ENCODE measurements at places on chromosomes 5 and 9.

DNA sequence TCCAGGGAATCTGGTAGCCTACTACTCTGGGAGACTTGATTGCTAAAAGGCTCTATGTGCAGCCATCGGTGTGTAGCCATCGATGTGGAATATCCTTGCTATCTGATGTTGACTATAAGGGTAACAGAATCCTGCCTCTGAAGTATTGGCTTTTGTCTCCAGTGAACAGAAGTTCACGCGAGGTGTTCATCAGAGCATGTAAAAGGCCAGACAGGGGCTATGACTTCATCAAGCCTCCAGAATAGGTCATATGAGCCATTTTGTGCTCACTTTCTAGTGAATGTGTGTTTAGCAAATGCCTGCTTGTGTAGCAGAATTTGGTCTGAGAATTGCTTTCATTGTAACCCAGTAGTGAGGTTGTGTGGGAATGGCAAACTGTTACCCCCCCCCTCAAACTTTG is 66.8 kb upstream of the RAD23B start:
- DNase-seq = no peak

DNA sequence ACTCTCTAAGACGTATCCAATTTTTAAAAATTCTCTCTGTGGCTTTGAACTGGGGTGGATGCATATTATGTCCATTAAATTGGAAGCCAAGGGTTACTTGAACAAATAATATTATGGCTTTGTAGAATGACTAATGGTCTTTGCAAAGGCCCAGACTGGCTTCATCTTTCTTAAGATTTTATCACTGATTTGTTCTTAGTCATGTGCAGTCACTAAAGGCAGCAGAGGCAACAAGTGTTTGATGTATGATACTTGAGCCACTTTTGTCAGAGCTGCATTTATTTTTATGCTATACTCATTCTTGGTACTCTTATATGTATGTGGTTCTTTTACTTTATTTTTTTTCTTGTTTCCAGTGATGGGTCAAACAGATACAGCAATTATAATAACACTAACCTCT is 152.2 kb downstream of the NR2F1-AS1 start:
- DNase-seq = no peak

- no peak for DNase-seq
These were observed 783.3 kb upstream of the CDH9 start for GRCh38 chr5:27821681-27822080.

DNA sequence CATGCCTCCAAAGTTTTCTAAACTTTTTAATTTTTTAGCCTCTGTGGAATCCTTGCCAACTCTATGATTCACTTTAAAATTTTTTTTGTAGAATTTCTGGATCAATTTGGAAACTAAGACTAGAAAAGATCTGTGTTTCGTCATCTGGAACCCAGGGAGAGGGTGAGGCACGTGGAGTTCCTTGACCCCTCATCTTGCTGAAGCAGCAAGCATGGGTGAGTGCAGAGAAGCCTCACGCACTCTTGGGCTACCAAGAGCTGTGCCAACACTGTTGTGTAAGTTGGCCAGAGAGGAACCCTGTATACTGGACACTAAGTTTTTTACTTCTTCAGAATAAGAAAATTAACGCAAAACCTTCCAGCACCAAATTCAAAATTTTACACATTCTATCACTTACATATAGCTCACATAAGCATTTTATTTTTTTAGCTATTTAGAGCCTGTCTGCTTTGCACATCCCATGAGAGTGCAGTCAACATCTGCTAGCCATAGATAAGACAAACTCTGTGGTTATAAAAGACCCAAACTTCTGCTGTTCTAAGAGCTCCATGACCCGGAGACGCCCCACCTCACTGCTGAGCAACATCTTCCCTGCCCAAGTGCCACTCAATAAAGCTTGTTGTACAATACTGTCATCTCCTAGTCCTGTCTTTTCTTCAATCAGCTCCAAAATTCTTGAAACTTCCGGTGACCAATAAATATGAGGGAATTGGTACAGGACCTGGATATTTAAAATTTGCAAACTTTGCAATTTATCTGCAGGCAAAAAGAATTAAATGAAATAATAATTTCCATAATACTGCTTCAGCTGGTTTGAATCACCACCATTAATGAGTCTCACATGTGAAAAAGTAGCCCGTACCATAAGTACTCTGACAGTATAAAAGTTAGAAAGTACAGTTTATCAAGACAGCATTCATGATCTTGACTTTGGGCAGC is 69.7 kb upstream of the ADCY2 start:
- no peak for DNase-seq

- no peak for DNase-seq
These were observed 205.8 kb upstream of the IER5L start for GRCh38 chr9:129383561-129384490.

DNA sequence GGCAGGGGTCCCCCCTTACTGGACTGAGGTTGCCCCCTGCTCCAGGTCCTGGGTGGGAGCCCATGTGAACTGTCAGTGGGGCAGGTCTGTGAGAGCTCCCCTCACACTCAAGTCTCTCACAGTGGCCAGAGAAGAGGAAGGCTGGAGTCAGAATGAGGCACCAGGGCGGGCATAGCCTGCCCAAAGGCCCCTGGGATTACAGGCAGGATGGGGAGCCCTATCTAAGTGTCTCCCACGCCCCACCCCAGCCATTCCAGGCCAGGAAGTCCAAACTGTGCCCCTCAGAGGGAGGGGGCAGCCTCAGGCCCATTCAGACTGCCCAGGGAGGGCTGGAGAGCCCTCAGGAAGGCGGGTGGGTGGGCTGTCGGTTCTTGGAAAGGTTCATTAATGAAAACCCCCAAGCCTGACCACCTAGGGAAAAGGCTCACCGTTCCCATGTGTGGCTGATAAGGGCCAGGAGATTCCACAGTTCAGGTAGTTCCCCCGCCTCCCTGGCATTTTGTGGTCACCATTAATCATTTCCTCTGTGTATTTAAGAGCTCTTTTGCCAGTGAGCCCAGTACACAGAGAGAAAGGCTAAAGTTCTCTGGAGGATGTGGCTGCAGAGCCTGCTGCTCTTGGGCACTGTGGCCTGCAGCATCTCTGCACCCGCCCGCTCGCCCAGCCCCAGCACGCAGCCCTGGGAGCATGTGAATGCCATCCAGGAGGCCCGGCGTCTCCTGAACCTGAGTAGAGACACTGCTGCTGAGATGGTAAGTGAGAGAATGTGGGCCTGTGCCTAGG is at the start of gene CSF2:
TSS of gene CSF2 (plus strand) at position 559 of the 783 bp plus-strand sequence. CDS start at position 594, 35 bp downstream.
- DNase-seq = no peak

- DNase-seq = no peak
These were observed 1104.7 kb downstream of the EFNA5 start for GRCh38 chr5:106566031-106566430.

- DNase-seq = no peak
These were observed 2.7 kb downstream of the RELL2 start for GRCh38 chr5:141639357-141640050.

GRCh38 chr5:67081261-67081660 is 115.3 kb downstream of the CD180 start:
- DNase-seq = no peak

DNA sequence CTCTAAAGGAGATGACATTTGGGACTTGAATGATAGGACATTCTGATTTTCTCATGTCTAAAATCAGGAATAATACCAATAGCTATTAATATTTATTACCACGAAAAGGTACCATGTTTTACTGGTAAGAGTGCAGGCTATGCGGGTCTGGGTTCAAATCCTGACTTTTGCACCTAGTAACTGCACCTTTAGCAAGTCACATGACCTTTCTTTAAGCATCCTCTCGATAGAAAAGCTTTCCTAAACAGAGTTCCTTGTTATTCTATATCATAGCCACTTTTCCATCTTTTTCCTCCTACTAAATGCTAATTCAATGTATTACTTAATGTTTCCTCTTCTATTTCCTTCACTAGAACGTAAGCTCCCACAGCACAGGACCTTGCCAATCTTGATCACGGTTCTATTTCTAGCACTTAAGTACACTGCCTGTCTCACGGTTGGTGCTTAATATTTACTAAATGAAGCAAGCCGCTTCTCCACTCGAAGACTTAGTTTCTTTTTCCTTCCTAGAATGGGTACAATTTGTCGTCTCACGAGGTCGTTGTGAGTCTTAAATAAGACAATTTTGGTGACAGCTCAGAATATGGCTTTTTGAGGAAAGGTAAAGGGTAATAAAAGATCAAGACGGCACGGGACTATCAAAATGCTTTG is 816 bp downstream of the RBM18 start:
- no peak for DNase-seq

- DNase-seq = no peak
These were observed 12.9 kb downstream of the NOL6 start for GRCh38 chr9:33460854-33461253.

DNA sequence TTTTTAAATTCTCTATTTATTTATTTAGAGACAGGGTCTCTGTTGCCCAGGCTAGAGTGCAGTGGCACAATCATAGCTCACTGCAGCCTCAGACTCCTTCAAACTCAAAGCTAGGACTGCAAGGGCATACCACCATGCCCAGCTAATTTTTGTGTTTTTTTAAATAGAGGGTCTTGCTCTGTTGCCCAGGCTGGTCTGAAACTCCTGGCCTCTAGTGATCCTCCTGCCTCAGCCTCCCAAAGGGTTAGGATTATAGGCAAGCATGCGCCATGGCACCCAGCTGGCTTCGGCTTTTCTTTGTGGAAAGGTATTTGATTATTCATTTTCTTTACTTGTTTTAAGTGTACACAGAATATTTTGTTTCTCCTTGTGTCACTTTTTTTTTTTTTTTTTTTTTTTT is 5.2 kb downstream of the ZNF346 start:
- DNase-seq = no peak

GRCh38 chr5:139646912-139647505 is 1.1 kb upstream of the CXXC5 start:
- no peak for DNase-seq

DNA sequence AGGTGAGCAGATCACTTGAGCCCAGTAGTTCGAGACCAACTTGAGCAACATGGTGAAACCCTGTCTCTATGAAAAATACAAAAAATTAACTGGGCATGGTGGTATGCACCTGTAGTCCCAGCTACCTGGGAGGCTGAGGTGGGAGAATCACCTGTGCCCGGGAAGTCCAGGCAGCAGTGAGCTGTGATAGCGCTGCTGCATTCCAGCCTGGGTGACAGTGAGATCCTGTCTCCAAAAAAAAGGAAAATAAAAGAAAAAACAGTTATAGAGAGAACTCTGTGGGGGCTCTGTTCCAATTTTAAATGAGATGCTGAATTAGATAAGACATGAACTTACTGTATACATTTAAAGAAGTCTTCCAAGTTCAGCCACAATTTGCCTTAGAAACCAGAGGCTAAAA is 44.2 kb downstream of the SLC38A9 start:
- DNase-seq = no peak

GRCh38 chr9:10700915-10701314 is 88.1 kb upstream of the PTPRD start:
- no peak for DNase-seq

DNA sequence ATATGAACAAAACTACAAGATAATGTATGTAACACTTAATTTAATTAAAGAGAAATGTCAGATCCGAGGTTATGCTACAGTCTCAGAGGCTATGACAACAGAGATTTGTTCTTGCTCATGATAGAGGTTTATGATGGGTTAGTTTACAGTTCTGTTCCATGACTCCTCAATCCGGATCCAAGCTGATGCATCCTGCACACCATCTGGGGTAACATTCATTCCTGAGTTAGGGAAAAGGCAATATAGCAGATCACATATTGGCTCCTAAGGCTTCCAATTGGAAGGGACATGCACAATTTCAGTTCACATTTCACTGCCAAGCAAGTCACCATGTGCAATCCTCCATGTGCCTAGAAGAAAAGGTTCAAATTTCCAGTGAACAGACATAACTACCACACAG is 40.4 kb downstream of the ABLIM3 start:
- DNase-seq = no peak

DNA sequence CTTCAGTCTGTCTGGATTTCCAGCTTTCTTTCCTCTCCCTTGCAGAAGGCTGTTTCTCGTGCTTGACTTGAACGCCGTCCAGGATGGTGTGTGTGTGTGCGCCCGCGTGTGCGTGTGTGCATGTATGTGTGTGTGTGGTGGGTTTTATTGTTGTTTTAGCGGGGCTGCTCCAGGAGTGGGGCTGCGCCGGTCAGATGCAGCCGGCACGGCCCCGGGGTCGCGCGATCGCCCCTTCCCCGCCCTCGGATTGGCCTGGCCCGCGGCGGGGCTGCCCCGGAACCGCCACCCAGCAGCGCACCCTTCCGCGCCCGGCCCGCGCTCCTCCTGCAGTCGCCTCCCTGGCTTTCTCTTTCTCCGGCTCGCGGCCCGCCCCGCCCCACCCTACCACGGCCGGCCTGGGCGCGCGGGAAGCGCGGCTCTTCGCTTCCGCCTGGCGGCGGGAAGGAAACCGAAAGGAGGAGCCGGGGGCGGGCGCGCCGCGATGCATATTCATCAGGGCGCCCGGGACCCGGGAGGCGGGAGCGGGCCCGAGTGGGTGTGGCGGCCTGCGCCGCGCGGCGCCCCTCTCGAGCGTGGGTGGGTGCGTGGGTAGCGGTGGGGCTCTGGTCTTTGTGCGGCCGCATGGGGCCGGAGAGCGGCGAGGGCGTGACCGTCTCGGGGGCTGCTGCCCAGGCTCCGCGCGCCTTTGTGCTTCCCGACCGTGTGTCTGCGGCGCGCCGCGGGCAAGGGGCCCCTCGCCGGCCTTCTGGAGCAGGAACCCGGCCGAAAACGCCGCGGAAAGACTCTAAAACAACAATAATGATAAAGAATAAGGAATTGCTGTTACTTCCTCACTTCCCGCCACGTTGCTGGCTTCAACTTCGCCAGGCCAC is 8.5 kb upstream of the NFIB start:
- peak; percentile 90 for DNase-seq

DNA sequence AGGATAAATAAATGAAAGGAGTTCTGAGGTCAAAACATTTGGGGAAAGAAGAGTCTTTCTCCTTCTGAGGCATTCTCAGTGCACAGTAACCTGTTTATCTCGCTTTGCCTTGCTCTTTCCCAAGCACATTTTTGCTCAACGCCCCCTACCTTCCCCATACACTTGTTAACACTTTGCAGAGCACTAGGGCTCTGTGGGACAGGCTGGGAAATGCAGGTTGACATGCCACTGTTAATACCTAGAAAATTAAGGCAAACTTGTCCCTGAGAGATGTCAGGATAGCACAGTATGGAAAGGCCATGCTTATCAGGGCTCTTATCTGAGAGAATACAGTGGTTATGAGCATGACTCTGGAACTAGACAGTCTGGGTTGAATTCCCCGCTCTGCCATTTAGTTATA is 152.0 kb downstream of the DOCK8 start:
- DNase-seq = no peak

DNA sequence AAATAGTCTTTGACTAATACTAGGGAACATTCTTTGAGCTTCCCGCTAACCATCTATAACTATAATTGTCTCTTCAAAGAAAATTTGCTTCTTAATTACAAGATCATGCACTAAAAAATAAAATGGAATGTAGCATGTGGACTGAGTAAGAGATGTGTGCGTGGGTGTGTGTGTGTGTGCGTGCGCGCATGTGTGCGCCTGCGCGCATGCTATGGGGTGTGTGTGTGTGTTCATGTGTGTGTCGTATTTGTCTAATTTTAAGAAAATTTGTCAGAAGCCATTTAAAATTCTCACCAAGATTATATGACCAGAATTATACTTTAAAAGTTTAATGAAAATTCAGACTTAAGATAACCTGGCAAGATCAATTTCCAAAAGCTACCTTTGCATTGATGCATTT is 593.0 kb downstream of the ACTL7B start:
- no peak for DNase-seq

- no peak for DNase-seq
These were observed 20.9 kb upstream of the SPINK14 start for GRCh38 chr5:148147415-148147814.

- DNase-seq = no peak
These were observed 77.6 kb downstream of the KCNT1 start for GRCh38 chr9:135779571-135779970.

GRCh38 chr5:150026682-150027172 is 26.2 kb downstream of the HMGXB3 start:
- no peak for DNase-seq

GRCh38 chr9:86481466-86481865 is 127.3 kb upstream of the TUT7 start:
- no peak for DNase-seq

Measured in natural killer cell treated with Interleukin-12 subunit alpha and Interleukin-12 subunit beta and Interleukin-15 and Interleukin-18, amount 100 ng/mL, for 72 hours (primary cell).